ENCODE measurements at places on chromosomes 4 and X. TPM values are rescaled to one million over a fixed set of nuclear protein-coding genes. Genes with fewer than 3 reads are reported as not detected.
A peak's percentile ranks its signal among the peaks of the same experiment; 100 is the strongest.

DNA sequence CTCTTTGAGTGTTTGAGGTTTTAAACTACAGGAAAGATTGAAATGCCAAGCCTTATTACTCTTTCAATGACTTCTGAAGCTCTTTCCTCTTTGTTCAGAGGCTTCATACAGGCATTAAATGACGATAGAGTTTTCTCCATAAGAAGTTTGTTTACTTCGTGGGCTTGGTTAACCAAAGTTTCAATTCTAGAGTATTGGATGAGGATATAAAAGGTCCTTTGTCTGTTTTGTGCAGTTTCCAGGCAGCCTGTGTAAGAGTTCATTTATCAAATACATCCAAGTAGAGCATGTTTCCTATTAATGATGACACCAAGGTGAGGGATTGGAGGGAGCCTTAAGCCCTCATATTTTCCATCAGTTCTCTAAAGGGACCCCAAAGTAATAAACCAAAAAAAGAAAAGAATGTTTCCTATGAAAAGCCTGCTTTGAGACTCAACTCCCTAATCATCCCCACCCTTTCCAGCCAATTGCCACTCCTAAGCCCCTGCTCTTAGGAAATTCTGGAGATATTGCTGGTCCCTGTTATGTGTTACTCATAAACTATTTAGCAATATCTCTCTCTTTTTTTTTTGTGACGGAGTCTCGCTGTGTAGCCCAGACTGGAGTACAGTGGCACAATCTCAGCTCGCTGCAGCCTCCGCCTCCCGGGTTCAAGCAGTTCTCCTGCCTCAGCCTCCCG, 106.2 kb upstream of the IL13RA1 start:
- no peak for DNase-seq

GRCh38 chr4:105272002-105272401, 125.3 kb downstream of the TET2 start:
- DNase-seq: no peak

DNA sequence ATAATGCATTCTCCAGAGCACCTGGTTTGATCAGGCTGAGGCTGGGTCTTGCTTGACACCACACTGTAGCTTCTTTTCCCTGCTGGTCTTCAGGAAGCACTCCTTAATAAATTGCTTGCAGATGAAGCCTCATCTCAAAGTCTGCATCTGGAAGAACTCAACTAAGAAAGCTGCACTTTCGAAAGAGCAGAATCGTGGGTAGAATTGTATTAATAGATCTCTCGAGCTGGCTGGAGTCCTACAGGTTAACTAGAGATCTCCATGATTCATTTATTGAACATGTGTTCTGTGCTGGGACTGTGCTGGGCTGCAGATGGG, 152.7 kb downstream of the STK32B start:
- DNase-seq: no peak

DNA sequence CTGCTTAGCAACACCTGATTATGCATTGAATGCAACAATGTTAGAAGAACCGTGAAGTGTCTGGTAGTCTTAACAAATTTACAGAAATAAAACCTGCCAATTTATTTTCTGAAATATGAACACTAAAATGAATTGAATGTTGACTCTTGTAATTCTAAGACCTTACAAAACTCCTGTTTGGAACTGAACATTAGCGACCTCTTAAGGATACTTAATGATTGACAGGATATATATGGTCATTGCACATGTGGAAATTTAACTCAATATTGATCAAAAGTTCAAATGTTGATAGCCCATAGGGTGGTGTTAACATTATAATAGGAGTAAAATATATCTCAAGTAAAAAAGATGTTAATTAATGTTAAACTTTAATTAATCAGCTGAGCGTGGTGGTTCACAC, 79.1 kb downstream of the TECRL start:
- DNase-seq: no peak

- no peak for DNase-seq
Observed at GRCh38 chr4:14035076-14035475, 407.6 kb upstream of the BOD1L1 start.

DNA sequence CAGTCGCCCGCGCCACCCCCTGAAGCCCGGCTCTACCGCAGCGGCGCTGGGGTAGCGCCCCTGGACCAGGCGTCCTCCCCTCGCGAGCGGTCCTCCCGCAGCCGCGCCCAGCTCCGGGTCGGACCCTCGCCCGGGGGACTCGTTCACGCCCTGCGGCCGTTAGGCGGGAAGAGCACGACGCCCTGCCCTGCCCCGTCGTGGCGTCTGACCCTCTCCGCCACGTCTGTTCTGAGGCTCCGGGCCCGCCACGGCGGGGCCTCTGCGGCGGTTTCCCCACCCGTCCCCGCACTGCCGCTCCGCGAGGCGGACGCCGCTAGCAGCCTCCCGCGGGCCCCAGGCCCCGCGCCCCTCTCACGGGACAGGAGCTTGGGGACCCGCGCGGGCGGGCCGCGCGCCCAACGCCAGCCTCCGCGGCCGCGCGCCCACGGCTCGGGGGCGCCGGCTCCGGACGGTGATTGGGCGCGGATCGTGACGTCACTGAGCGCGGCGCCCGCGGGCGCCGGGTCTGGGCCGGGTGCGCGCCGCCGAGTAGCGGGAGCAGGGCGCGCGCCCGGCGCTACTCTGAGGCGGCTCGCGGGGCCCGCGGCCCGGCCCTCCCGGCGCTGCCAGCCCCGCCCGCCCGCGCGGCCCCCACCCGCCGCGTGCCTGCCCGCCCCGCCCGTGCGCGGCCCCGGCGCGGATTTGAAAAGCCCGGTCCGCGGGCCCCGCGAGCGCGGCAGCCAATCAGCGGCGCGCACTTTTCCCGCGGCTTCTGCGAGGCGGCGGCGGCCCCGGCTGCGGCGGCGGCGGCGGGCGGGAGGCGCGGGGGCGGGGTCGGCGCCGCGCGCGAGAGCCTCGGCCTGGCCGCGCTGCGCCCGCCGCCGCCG, at the start of gene NSD2:
NSD2 (plus strand) TSS at position 816 of the 866 bp plus-strand sequence. CDS start 29,262 bp downstream, outside the sequence.
- peak; percentile 81 for DNase-seq

DNA sequence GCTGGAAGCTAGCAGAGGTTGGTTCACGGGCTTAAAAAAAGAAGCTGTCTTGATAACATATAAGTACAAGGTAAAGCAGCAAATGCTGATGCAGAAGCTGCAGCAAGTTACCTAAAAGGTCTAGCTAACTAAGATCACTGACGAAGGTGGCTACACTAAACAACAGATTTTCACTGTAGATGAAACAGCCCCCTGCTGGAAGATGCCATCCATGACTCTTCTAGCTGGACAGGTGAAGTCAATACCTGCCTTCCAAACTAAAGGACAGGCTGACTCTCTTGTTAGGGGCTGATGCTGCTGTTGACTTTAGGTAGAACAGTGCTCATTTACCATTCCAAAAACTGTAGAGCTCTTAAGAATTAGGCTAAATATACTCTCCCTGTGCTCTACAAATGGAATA, 99.5 kb downstream of the FBXW7 start:
- DNase-seq: no peak

- peak; percentile 19 for DNase-seq
Observed at GRCh38 chr4:19971829-19972228, 279.9 kb upstream of the SLIT2 start.

DNA sequence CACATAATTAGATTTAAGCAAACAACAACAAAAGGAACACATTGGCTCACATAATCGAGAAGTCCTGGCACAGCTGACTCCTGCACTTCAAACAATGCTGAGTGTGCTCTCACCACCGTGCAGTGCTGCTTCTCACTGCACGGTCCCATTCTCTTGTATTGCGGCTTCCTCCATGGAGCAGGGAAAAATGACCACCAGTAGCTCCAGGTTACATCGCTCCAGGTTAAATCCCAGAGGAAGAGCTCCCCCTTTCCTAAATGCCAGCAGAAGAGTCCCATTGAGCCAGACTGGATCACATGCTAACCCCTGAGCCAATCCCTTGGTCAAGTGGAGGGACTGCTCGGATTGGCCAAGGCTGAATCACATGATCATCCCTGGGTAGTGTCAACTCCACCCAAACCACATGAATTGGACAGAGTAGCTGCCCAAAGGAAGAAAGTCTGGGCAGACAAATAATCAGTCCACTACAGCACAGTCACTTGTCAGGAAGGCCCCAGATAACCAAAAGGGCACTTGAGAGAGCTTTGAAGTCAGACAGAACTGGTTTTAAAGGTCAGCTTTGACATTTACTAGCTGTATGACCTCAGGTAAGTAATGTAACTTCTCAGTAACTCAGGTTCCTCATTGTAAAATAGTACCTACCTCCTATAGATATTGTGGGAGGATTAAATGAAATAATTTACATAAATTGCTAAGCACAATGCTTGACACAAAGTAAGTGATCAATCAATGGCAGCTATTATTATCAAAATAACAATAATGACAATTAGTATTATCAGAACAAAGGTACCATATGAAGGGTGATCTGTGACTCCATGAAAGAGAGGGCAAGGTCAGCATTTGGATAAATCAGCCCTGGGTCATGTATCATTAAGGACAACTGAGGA, 14.3 kb downstream of the TEC start:
- no peak for DNase-seq

GRCh38 chr4:38717604-38718003, 53.6 kb downstream of the KLF3 start:
- DNase-seq: peak; percentile 67

- DNase-seq: peak; percentile 16
Observed at GRCh38 chrX:51332188-51332942, at the start of gene NUDT10. TSS of gene NUDT10 (plus strand) at chrX:51332822. CDS start at chrX:51332966, 144 bp downstream.

- DNase-seq: peak; percentile 90
Observed at GRCh38 chrX:73916931-73917667, 354.1 kb downstream of the CHIC1 start.

- no peak for DNase-seq
Observed at GRCh38 chrX:42933187-42933586, 155.2 kb upstream of the PPP1R2C start.

DNA sequence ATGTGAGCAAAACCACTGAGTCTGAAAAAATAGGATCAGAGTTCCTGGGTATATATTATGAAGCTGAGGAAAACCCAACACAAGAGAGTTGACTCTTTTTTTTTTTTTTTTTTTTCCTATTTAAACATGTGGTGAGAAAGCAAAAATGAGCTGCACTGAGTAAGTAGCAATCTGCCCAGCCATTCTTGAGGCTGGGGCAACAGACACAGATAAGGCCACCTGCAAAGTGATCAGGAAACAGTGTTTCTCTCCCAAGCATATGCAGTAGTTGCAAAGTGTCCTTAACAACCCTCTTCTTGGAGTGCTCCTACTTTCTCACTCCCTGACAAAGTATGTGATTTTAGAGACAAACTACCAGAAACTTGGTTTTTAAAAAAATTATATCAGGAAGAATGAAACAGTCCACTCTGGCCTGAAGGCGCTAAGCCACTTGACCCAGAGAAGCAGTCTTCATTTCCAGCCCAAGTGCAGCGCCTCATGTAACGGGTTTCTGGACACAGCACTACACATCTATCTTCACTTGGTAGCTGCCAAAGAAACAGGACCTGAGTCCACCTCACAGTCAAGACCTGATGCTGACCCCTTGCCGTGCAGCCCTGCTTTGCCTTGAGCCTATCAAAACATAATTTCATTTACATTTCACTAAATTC, 124.6 kb upstream of the MAP3K15 start:
- DNase-seq: no peak

DNA sequence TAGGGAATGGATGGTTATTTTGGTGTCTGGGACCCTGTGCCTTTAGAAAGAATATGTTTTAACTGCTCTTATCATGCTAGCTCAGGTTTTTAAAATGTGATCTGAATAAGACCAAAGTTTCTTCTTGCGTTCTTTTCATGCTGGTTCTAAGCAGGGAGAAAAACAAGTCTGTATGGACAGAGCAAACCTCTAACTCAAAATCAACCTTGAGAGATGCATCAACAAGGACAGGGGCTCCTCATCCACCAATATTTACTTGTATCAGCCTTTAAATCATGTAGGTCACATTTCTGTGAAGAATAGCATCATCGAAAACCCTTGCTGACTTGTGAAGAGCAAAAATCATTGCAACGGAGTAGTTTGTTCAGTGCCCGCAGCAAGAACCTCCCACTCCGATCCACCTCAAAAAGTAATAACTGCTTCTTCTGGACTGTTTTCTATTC, 1.2 kb downstream of the ATP10D start:
- peak; percentile 51 for DNase-seq

DNA sequence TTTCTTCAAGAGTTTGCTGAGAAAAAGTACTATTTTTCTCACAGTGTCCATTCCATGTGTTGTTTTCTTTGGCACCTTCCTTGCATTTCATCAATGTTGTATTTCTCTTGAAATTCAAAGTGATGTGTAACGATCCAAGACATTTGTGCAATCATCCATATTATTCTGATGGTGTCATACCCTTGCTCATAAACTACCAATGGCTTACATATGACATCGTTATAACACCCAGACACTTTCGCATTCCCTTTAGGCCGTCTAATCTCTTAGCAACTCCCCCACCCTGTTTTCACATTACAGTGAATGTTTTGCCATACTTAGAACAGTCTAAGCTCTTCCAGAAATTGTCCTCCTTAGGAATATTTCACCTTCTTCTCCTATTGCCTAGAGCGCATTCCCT, 1779.0 kb downstream of the PCDH7 start:
- no peak for DNase-seq

- DNase-seq: no peak
Observed at GRCh38 chr4:142347241-142347640, 498.9 kb downstream of the INPP4B start.

GRCh38 chr4:111991163-111991562, 154.1 kb upstream of the FAM241A start:
- no peak for DNase-seq

DNA sequence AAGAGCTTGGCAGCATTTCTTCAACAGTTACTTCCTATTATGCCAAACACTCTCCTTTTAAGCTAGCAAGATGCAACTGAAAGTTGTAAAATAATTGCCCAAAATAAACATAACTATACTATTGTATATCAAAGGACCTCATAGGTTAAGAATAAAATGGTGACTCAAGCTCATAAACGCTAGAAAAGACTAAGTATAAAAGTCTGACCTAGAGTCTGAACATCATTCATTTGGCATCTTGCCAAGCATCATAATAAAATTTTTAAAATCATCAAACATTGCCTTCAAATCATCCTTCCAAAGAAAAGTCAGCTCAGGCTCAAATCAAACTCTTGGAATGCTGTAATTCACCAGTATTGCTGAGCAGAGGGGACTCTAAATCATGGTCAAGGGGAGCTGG, 281.2 kb downstream of the QDPR start:
- no peak for DNase-seq

DNA sequence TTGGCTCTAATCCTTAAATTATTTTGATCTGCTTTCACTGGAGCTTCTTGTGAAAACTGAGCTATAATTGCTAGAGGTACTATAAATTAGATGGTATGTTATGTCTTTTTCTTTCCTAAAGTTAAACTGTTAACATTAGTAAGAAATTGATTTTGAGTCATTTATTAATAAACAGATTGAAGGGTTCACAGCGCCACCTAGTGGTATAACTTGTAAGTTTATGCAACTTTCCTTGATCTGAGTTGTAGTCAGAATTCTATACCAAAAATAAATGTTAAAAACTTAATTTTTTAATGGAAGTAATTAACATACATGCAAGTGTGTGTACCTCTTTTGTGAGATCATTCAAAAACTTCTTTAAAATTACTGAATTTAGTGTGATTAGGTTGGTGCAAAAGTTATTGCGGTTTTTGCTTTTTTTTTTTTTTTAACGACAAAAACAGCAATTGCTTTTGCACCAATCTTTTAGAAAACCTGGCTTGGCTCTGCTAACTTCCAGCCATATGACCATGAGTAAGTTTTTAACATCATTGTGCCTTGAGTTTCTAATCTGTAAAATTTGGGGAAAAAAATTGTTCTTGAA, 151.5 kb downstream of the CENPC start:
- DNase-seq: peak; percentile 44

The TMEM128 gene
- 11.5 TPM for total RNA-seq

The SLIT2 gene
- 28.2 TPM for total RNA-seq

The PLXNB3 gene
- total RNA-seq: 31.4 TPM

The FANCB gene
- total RNA-seq: 7.9 TPM

The PDZD4 gene
- total RNA-seq: 0.09 TPM

The CYSLTR1 gene
- not detected for total RNA-seq

The EPHA5 gene
- 1.3 TPM for total RNA-seq

The USP17L22 gene
- not detected for total RNA-seq

The CFI gene
- total RNA-seq: 21.4 TPM

The MTCP1 gene
- 15.8 TPM for total RNA-seq

The TKTL1 gene
- total RNA-seq: not detected
